ENCODE measurements at places on chromosomes 5 and 9.

DNA sequence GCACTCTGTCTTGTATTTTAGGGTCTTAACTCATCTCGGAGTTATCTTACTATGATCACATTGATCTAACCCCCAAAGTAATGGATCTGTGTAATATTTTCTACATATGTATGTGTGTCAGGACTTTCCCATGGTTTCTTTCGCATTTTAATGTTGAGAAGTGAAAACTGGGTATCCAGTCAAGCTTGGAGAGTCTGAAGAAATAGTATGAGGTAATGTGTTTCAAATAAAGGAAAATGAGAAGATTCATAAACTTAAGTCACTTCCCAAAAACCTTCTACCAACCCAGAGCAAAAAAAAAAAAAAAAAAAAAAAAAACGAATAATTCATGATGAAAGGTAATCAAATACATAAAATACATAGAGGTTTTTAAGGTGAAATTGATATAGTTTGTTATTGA is 187.8 kb upstream of the VCAN start:
- no peak for DNase-seq

DNA sequence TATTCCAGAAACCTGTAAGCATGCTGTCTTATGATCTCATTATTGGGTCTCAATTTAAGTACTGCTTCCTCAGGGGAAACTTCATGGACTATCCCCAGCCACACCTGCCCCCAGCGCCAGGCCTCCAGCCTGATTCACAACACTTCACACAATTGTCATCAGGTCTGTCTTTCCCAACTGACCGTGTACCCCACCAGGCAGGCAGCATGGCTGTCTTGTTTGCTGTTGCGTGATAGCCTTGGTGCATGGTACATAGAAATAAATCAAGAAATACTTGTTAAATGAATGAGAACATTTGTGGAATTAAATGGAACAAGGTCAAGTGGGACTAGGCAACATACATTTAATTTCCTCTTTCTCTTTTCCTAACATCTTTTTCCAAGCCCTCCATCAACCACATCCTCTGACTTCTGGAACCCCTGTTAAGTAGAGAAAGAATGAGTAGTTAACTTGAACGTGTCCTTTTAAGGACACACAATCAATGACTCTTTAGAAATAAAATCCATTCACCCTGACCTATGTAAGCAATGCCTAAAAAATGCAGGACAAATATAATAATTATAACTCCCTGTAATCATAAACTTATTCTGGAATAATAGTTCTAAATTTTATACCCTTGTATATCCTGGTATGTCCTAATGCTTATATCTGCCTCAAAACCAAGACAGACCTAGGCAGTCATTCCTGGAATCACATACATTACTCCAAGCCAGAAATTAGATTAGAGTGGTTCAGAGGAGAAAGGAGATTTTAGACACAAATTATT is 17.2 kb upstream of the THG1L start:
- no peak for DNase-seq

DNA sequence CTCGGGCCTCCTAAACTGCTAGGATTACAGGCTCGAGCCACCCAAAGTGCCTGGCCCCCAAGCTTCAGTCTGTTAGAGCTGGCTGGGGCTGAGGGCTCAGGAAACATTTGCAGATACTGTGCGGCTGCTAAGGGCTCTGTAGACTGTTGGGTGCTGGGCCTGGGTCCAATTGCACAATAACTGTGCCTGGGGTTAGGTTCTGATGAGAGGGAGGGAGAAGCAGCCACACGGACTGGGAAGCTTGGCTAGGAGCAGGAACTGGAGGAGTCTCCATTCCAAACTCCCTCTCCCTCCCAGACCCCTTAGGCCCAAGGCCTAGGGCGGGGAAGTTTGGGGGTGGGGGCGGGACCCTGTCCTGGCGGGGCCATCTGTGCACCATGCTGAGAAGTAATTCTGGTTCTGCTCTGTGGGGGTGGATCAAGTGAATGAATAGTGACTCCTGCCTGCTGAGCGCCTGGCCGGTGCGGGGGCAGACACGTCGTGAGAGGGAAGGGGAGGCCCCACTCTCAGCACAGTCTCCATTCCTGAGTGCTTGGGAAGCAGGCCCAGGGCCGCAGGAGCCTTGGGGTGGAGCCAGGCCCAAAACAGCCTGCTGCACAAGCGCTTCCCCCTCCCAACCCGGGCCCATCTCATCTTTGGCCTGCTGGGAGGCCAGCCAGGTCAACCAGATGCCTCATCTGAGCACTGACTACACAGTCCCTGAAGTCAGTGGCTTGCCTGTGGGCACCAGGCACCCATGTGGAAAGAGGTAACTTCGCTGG is 1.5 kb downstream of the ASS1 start:
- no peak for DNase-seq

GRCh38 chr5:97499605-97500004 is 316.6 kb upstream of the RIOK2 start:
- no peak for DNase-seq
